RPMI8226 (cell line): ENCODE measurements at places on chromosomes 6 and 20.

GRCh38 chr20:2822073-2822472 lies 5.9 kb downstream of the TMEM239 start:
- peak; percentile 62 for DNase-seq

DNA sequence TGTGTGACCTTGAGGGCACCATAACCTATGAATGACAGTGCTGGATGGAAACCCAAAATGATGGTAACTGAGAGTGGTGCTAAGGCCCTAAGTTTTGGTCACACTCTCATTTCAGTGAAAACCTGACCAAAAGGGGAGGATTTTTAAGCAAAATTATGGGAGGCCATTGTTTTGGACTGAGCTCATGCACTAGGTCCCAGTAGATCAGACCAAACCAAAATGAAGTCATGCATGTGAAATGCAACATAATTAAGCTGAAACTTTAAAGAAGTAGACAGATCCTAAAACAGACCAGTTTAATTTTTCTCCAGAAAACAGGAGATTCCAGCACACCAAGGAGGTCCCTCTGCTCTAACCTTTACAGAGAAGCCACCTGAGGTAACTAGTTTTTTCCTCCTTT lies 24.0 kb upstream of the THBS2 start:
- no peak for DNase-seq

- peak; percentile 95 for DNase-seq
Measured at GRCh38 chr6:41505122-41506049, 40.8 kb upstream of the FOXP4 start.

DNA sequence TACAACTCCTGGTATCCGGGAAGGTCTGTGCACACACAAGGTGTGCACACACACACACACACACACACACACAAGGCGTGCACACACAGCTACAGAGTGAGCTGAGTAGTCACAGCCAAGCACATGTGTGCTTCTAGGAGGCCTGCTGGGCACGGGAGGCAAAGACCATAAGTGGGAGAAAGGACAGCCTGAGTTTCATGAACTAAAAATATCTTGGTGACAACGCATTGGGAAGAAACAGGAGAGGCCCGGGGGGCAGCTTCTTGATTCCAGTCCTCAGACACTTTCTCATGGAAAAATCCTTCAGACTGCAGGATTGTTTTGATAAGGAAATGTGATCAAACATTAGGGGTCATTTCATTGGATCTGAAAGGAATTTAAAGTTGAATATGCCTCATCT lies 2.6 kb downstream of the TRAF3IP2 start:
- no peak for DNase-seq

DNA sequence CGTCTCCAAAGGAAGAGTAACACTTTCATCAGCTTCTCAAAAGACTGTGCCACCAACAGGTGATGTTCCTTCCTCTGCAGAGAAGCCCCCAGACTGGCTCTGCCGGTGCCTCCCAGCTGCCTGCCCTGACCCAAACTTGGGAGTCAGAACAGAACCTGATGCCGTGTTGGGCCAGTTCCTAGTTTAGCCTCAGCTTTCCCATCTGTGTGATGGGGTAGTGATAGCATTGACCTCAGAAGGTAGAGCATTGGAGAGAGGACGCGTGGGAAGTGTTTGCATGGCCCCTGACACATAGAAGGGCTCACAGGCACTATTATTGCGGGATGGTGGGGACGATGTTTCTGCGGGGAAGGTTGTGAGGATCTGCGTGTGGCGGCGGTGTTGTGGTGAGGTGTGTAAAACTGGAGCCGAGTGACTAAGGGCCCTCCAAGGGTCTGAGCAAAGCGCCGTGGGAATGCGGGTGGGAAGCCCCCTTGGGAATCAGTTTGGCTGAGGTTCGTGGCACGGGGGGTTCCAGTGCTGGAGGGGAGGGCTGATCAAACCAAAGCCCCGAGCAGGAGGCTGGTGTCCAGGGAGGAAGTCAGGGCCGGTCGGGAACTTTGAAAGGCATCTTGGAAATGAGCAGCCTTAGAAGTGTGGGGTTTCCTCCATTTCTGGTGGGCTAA lies 1.7 kb downstream of the NTSR1 start:
- peak; percentile 30 for DNase-seq

GRCh38 chr6:41652866-41653652 lies 14.8 kb downstream of the MDFI start:
- DNase-seq, result peak; percentile 51

- no peak for DNase-seq
Measured at GRCh38 chr6:37699887-37700619, 2.4 kb upstream of the MDGA1 start.

DNA sequence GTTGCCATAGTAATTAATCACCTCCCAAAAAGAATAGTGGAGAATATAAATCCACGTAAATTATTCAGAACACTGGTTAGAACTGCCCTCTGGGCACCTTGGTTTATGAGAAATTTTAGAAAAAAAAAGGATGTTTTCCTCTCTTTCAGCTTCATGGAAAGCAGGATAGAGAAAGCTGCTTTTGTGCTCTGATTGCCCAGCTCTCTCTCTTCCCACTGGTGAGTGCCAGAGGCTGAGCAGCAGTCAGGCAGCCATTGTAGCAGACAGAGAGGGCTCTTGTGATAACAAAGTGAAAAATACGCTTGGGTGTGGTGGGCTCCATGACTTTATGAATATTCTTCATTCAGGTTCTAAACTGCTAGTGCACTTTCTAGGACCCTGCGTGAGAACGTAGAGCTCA lies 26.4 kb downstream of the SLC35F1 start:
- DNase-seq, result no peak

DNA sequence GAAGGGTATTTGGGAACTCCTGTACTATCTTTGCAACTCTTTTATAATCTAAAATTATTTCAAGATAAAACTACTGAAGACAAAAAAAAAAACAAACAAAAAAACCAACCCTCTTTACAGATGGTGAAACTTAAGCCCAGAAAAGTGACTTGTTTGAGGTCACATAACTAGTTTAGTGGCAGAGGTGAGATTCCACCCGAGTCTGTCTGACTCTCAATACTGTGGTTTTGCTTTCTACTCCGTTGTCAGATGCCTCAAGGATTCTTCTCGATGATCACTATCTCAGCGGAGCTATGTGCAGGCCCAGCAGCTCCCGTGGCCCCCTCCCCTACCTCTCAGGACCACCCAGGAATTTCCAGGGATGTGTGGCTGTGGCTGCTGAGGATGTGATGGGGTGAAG lies 36.1 kb upstream of the KCNB1 start:
- no peak for DNase-seq

GRCh38 chr6:132715204-132715603 lies 1.3 kb upstream of the VNN1 start:
- peak; percentile 7 for DNase-seq

DNA sequence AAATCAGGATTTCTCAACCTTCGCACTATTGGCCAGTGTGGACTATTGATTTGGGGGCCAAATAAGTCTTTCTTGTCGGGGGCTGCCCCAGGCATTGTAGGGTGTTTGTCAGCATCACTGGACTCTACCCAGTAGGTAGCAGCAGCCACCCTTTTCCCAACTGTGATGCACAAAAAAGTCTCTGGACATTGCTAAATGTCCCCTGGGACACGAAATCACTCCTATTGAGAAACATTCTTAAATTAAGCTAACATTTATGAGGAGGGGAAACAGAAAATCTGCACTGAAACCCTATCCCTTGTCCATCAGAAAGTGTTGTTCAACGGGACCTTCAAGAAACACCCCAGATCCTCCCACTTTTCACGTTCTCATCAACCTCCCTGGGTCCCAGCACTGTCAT lies 54.2 kb downstream of the NFATC2 start:
- no peak for DNase-seq

DNA sequence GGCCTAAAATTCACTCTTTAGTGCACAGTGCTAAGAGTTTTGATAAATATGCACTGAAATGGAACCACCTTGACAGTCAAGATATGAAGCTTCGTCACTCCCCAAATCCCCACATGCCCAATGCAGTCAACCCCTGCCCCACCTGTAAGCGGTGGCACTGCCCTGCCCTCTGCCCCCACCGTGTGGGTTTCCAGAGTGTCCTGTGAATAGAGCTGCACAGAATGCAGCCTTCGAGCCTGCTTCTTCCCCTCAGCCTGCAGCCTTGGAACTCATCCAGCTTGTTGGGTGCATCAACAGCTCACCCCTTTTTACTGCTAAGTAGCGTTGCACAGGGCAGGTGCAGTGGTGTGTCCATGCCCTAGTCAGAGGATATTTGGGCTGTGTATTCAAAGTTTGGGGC lies 216.3 kb downstream of the SYNDIG1 start:
- no peak for DNase-seq

DNA sequence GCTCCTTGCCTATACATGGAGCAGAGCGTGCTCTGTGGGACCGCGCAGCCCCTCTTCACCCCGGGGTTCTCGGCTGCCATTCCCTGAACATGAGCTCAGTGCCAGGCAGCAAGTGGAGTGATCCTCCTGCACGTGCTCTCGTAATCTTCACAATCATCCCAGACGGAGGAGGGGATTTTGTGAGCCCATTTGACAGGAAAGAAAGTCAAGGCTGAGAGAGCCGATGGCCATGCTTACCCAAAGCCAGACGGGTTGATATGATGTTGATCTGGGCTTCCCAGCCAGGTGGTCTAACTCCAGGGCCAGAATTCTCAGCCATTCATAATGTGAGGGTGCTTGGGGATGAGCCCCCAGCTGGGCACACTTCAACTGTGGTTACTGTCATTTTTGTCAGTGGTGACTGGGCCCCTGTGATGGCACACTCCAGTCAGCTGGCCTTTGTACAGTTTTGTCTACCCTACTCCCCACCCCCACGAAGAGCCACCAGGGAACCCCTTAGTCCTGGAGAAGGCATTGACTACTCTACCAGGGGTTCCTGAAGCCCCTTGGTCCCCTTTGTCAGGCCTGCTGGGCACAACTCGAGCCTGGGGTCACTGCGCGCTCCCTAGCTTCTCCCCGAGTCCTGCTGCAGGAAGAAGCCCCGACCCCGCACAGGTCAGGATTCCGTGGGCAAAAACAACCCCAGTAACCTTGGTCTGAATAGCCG lies 1.5 kb downstream of the APCDD1L start:
- DNase-seq, result no peak

DNA sequence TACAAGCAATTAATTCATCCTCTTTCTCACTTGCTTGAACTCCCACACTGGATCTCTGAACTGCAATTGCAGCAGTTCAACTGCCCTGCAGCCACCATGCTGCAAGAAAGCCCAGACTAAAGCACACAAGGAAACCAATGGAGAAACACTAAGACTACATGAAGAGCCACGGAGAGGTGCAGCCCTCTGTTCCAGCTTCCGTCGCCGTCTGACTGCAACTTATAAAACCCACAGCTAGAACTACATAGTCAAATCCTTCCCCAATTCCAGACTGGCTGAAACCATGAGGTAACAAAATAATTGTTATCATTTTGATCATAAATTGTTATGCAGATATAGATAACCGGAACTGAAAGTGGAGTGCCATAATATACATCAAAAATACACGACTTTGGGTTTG lies 21.1 kb upstream of the THEMIS start:
- DNase-seq, result no peak

GRCh38 chr6:116404696-116405095 lies 33.9 kb downstream of the DSE start:
- no peak for DNase-seq

DNA sequence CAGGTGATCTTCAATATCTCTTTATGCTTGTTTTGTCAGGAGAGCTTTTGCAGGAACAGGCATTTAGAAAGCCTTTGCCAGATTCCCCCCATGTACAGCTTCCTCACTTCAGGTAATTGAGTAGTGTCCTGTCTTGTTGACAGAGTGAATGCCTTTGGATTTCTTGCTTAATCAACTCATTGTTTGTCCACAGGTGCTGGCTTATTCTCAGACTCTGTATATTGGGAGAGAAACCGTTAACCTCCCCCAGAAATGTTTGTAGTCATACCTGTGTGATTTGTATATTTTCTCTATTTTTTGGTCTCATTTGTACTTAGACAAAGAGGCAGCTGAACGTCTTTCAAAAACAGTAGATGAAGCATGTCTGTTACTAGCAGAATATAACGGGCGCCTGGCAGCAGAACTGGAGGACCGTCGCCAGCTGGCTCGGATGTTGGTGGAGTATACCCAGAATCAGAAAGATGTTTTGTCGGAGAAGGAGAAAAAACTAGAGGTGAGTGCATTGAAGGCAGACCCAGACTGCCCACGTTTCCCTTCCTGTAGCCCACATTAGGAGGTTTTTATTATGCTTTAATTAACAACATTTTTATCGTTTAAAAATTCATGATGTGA lies 32.3 kb downstream of the RPRD1B start:
- DNase-seq, result no peak

DNA sequence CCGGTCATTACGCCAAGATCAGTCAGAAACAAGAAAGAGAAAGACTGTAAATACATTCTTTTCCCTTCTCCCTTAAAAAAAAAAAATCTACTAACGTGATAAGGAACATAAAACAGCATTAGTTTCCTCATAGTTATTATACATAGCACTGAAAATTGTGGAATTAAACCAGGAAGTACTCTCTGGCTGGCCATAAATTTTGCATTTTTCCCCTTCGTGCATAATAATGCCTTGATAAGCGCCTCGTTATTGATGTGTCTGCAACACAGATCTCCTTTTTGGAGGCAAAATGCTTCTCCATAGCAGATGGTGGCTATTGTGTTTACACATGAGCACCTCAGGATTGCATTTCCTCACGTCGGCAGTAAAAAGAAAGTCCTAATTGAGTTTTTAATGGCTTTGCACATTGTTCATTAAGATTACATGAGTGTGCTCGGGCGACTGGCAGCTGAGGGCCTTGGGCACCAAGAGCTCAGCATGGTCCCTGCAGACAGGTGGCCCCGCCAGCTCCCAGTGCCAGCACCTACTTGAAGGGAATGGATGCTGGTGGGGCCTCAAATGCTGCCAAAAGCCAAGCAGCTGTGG lies 394.5 kb downstream of the PTPRT start:
- DNase-seq, result no peak

DNA sequence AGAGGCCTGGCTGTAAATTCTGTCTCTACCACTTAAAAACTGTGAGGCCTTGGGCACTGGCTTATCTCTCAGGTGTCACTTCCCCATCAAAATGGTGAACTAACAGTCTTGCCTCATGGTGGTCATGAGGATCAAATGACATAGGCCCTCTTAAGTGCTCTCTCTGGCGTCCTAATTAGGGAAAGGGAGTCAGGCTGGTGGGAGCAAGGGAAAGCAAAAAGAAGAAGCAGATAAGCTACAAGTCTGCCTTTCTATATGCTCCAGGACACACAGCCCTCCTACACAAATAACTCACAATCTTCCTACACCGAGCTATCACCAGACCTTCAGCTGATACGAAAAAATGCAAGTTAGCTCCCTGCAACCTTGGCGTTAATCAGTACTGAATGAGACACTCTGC lies 19.5 kb upstream of the SLC22A16 start:
- DNase-seq, result no peak

- no peak for DNase-seq
Measured at GRCh38 chr6:38170666-38171355, 351.3 kb downstream of the ZFAND3 start.
